GM19239 (cell line): ENCODE measurements at places on chromosomes 2 and 18.

GRCh38 chr2:232883116-232883721 lies 13.2 kb downstream of the SNORC start:
- DNase-seq: no peak

DNA sequence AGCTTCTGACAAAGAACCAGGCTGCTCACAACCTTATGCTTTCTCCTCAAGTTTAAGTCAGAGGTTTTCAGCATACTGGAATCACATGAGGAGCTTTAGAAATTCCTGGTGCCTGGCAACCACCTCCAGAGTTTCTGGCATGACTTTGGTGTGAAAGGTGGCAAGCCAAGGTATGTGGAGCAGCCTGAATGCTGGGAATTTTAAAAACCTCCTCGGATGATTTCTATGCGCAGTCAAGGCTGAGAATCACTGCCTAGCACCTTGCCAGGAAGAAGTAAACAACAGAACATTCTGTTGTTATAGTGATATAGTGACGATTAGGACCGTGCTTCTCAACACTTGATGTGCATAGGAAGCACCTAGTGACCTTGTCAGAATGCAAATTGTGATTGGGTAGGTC lies 11.7 kb downstream of the CCBE1 start:
- no peak for DNase-seq

DNA sequence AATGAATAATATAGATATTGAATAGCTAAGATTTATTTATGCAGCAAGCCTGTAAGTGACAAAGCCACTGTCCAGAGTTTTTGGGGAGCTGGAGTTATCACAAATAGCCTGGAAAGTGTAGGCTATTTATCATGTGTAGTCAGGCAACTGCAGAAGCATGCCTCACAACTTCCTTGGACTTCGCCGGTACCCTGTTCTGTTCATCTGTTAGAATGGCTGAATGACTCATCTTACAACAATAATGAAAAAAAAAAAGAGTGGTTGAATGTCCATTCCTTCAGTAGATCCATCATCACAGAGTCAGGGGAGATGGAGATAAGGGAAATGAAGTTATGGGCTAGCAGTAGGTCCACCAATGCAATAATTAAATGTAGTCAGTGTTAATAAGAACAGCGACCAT lies 24.0 kb upstream of the ATP5MC3 start:
- no peak for DNase-seq

DNA sequence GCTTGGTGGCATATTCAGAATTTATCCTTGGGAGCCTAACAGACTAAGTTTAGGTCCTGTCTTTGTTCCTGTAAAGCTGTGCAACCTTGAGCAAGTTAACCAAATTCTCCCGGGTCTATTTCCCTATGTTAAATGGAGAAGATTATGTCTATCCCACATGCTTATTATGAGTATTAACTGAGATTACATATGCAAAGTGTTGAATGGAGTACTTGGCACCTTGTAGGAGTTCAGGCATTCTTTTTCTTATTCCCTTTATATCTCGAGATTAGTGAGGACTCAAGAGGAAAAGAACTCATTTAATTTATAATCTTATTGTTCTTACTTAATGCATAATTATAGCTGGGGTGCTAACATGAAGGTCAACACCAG lies 184.6 kb downstream of the FMNL2 start:
- DNase-seq: no peak

DNA sequence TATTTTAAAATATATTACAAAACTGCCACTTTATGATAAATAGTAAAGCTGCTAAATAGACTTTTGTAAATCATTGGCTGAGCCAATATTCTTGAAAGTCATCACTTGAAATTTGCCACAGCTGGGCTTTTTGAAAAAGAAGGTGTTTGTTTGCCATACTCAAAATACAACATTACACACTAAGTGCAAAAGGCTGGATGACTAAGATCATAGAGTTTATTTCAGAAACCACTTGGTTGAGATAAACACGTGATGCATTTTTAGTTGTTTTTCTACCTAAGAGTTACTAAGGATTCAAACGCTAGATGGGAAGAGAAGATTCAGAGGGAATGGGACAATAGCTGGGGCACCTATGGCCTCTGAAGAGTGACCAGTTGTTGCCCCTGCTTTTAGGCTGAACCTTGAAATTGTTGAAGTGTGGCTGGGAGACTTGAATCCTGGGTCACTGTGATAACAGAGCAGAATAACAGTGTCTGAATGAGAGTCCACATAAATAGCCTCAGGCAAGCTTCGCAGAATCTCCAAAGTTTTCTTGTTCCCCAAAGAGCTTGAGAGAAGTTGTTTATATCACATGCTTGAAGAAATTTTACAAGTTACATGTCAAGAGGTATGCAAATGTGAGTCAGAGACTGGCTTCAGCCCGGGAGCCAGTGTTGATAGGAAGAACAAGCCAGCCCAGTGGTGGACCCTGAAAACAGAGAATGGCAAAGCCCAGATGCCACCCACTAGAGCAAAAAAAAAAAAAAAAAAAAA lies 409.8 kb downstream of the GPD2 start:
- DNase-seq: no peak

- no peak for DNase-seq
These were observed 40.2 kb downstream of the EFEMP1 start for GRCh38 chr2:55883357-55883756.

GRCh38 chr2:149087751-149088150 lies 49.3 kb downstream of the LYPD6B start:
- DNase-seq: no peak

DNA sequence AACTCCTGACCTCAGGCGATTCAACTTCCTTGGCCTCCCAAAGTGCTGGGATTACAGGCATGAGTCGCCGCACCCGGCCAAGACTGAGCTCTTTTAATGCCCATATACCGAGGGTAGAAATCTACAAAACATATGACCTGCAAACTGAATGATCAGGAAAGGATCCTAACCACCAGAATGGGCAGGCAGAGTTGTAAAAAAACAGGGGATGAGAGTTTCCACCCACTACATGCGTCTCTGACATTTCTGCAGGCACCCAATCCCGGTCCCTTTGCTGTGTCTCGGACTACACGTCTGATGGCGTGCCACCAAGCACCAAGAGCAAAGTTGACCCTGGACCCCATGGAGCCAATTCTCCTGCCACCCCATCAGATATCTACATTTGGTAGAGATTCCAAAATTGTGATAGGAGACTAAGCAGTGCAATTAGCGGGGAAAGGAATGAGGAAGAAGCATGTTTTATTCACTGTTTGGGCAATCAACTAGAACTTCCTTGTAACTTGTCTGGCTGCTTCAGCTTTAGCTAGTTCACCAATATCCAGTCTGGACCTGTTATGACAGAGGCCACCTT lies 74.1 kb downstream of the ATP8B1 start:
- no peak for DNase-seq

GRCh38 chr2:199206536-199206935 lies 251.2 kb downstream of the SATB2 start:
- DNase-seq: no peak

DNA sequence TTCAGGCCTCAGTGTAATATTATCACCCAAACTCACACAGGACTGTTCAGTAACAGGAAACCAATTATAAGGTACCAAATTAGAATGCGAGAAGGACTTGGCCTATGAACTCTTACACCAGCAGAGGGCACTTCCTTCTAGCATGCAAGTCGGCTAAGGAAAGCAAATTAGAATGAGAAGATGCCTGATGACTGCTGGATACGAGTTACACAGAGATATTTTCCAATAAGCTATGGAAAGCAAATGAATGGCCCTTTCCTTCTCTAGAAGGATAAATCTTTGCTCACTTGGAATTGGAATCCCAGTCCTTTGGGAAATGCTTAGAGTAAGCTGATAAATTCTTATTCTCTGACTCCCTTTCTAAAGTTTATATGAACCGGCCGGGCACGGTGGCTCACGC lies 109.8 kb downstream of the AP1S3 start:
- peak; percentile 47 for DNase-seq

GRCh38 chr2:22694856-22695255 lies 690.1 kb upstream of the KLHL29 start:
- DNase-seq: no peak

DNA sequence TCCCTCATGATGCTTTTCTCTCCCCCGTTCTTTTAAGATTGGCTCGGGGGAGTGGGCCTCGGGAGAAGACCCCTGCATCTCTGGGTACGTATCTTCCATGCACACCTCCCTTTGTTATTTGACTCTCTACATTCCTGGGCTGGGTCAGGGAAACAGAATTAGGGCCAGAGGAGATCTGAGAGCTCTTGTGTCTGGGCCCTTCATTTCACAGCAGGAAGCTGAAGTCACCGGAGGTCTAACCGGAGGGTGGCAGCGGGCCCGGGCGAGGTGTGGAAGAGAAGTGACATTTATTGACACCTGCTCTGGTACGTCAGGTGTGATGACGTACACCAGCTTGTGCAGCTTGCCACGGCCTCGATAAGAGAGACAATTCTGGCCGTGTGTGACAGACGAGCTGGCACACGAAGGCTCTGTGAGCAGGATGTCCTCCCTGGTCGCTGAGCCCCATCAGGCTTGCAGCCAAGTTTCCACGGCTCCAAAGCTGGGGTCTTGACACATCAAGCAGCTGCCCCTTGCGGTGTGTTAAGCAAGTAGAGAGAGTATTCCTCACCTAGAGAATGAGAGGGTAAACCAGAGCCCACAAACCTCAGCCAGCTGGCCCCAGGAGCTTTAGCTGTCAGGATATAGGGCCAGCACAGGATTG lies 30.4 kb downstream of the TOGARAM2 start:
- DNase-seq: no peak

GRCh38 chr2:189086710-189087109 lies 92.9 kb downstream of the COL5A2 start:
- no peak for DNase-seq

DNA sequence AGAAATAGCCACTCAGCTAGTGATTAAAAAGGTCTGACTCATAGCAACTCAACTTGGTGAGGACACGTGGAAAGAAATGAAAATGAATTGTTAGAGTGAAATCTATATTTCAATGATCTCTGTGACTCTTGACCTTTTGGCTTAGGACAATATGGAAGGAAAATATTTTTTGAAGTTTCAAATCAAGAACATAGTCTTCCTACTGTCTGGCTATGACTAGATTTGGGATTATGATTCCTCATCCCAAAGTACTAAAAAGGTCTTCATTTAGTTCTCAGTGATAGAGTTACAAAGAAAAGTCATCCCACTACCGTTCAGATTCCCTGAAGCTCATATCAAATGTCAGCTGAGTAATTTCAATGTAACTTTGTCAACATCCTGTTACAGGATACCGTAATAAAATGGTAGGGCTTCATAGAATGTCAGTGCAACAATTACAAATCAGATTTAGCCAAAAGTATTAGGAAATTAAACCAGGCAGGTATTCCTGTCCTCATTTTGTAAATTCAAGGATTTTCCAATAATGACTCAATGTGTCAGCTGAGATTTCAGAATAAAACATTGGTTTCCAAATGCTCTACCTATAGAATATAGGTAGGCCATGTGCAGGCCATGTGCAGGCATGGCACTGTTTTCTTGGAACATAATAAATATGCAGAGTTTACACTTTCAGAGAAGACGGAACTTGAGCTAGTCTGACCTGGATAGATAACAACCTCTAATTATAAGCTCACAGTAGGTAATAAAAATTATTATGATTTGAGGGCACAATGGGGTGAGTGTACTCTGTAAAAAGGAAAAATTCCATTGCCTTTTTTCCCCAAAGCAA lies 36.0 kb downstream of the ANKRD29 start:
- no peak for DNase-seq

GRCh38 chr18:61896757-61897156 lies 4.0 kb upstream of the RNF152 start:
- DNase-seq: no peak

GRCh38 chr2:194383401-194383800 lies 1273.6 kb upstream of the SLC39A10 start:
- DNase-seq: no peak

DNA sequence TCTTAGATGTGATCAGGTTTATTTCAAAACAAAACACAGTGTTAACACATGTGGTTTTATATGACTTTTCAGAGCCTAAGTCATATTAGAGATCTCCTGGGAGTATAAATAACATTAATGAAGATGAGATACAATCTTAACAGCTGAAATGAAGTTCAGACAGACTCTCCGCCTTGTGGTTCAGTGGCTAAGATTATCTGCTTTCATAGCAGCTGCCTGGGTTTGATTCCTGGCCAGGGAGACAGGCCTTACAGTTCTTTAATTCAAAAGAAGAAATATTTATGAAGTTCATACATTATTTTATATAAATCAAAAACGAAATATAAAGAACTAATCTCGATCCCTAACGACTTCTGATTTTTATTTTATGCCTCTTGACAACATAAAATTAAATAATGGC lies 35.2 kb upstream of the TTC32 start:
- no peak for DNase-seq

DNA sequence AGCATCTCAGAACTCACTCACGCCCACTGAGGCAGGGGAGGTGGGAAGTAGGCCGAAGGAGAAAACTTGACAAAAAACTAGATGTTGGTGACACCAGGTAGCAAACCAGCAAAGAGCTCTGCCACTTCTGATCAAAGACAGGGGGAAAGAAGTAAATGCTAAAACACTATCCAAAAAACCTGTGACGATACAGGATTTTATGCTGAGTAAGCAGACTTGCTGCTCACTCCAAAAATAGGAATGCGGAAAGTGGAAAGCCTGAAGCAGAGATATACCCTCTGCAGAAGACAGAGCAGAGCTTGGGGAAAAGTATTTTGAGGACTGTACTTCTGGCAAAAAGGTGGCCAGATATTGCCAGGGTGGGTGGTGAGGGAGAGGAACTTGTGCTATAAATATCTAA lies 73.3 kb upstream of the YPEL5 start:
- DNase-seq: no peak

GRCh38 chr2:113212245-113213060 lies 38.7 kb downstream of the PSD4 start:
- DNase-seq: no peak

GRCh38 chr2:119341684-119342083 lies 24.9 kb downstream of the C2orf76 start:
- no peak for DNase-seq

DNA sequence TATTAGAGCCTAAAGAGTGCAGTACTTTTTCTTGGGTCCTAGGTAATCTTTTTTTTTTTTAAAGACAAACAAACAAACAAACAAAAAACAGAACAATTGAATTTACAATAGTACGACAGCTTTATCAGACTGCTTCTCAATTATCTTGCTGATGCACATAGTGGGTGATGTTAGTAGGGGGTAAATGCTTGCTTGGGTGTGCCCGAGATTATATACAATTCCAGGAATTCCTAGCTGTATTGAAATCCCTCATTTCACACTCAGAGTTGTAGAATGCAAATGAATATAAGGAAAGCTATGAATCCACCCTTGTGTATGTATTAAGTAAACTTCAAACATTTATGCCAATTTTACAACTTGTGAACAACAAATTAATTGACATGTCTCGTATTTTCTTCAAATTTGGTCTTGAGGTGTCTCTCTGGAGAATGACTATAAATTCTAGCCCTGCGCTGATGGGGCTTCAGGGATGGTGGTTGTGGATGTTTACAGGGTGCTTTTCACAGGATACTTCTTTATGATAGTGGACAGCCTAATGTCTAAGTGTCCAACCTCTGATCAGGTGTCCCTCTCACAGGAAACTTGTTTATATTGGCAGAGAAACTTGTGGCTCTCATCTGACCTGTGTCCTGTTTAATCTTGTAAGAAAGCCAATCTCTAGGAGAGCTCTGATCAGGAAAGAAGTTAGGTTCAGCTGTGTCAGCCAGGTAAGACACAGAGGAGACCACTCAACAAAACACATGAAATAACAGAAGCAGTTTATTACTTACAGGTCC lies 61.9 kb upstream of the SLC39A10 start:
- DNase-seq: no peak
